ENCODE measurements at places on chromosomes 7 and 10.

- no peak for DNase-seq
Observed at GRCh38 chr7:36827726-36828703, 103.7 kb upstream of the AOAH start.

DNA sequence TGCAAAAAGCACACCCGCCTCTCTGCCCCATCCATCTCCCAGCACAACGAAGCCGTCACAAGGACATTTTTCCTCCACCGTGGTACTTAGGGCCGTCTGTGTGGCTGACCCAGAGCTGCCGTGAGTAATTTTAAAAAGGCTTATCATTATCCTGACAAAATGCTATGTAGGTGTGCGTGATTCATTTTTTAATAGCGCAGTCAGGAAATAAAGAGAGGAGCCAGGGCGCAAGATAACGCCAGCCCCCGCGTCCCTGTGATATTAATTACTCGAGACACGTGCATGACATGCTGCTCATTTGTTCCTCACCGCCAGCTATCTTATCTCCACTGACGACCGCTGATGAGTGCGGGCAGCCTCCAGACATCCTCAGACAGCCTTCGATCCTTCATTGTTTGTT lies 332.7 kb upstream of the PFKP start:
- no peak for DNase-seq

DNA sequence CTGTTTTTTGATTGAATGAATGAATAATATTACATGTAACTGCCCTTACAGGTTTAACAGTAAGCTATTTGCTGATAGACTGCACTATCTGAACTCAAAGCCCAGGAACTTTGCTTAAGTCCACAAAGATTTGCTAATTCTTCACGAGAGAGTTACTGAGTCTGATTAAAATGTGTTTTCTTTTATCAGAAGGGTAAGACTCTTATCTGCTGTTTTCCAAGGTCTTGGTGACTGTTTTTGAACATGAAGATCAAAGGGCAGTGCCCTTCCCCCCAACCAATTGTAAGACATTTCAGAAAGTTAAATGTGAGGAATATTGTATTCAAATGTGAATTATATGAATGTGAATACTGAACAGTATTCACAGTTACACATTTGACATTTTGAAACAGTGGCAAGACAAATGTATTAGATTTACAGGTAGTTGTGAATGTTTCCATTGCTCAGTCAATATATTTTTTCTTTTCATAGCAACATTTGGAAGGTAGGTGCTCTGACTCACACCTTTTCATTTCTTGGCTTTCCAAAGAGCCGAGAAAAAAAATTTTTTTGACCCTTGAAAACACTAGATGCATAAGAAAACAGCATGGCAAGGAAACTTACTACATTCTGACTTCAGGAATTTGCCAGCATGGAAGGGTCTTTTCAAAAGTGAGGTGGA lies 62.7 kb downstream of the DKK1 start:
- DNase-seq: no peak

- no peak for DNase-seq
Observed at GRCh38 chr10:1251769-1252168, 195.6 kb downstream of the WDR37 start.

- no peak for DNase-seq
Observed at GRCh38 chr7:93147363-93147762, 822 bp downstream of the SAMD9L start.

- DNase-seq: no peak
Observed at GRCh38 chr10:84140036-84140379, 699 bp downstream of the GHITM start.
